ENCODE measurements at places on chromosomes 6 and 20.

- no peak for ATAC-seq
Observed at GRCh38 chr6:150252714-150253444, 110.0 kb downstream of the PPP1R14C start.

- no peak for ATAC-seq
Observed at GRCh38 chr6:88426005-88426404, 259.9 kb upstream of the CNR1 start.

GRCh38 chr6:112163295-112164257 lies 76.2 kb downstream of the FAM229B start:
- peak; percentile 100 for ATAC-seq

- ATAC-seq: no peak
Observed at GRCh38 chr20:45254383-45255262, at the start of gene SLPI. TSS of gene SLPI (minus strand) at chr20:45254564. CDS start at chr20:45254543, 21 bp downstream.

DNA sequence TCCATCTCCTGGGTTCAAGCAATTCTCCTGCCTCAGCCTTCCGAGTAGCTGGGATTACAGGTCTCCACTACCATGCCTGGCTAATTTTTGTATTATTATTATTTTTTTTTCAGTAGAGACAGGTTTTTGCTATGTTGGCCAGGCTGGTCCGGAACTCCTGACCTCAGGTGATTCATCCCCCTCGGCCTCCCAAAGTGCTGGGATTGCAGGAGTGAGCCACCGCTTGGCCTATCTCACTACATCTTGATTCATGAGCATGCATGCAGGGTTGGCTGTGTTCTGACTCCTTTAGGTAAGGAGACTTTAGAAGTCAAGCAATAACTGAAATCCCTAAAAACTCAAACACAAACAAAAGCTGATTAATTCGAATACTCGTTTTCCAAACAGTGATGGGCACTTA lies 80.9 kb downstream of the GJA1 start:
- no peak for ATAC-seq

- ATAC-seq: peak; percentile 19
Observed at GRCh38 chr6:85576476-85576875, 17.2 kb downstream of the SNX14 start.

- ATAC-seq: no peak
Observed at GRCh38 chr6:82204020-82204419, 43.5 kb downstream of the IBTK start.

DNA sequence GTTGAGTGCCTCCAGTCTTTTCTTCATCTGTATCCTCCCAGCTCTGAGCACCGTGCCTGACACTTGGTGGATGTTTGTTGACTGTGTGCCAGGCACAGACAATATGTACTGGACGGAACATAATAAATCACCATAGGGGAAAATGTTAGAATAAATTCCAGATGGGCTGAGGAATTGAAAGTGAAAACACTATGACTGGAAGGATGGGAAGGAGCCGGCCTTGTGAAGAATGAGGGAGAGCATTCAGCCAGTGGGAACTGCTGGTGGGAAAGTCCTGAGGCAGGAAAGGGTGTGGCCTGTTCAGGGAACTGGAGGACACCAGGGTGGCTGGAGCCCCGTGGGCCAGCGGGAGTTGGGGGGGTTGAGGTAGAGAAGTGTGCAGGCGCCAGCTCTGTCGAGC lies 75.4 kb downstream of the MTHFD1L start:
- ATAC-seq: peak; percentile 90

DNA sequence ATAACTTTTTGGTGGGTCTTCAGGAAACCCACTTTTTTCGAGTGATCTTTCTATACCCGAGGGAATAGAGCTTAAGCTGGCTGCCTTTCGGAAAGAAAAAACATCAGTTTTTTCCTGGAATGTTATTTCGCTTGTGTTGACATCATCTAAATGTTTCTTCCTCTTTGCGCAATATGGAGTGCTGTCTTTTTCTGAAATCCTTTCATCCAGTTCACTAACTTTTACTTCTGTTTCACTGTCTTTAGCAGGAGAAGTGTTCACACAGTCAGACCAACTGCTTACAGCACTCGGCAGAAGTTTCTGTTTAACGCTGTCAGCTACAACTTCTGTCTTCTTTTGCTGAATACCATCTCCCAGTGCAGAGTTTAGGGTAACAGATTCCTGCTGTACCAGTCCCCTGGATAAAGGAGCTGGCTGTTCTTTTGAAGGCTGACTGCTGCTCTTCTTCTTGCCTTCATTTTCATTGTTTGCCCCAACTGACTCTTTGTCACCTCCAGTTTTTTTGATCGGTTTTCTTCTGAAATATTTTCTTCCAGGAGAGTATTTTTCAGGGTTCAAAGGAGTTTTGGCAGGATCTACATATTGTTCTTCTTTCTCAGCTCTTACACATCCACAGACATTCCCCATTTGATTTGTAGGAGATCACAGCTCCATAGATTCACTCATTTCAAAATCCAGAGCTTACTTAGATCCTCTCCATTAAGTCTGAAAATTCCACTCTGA lies 50.0 kb upstream of the DST start:
- peak; percentile 31 for ATAC-seq

DNA sequence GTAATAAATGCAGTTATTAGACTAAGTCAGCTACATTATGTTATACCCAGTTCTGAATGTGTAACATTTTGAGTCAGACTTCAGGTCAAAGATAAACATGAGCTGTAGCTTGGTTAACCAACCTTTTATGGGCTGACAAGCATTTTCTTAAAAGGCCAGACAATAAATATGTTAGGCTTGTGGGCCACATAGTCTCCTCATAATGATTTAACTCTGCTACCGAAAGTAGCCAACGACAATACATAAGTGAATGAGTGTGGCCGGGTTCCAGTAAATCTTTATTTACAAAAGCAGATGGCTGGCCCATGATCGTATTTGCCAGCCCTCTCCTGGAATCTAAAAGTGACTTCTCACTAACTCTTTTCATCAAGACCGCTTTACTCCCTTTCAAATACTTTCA lies 49.9 kb downstream of the ATG5 start:
- no peak for ATAC-seq

DNA sequence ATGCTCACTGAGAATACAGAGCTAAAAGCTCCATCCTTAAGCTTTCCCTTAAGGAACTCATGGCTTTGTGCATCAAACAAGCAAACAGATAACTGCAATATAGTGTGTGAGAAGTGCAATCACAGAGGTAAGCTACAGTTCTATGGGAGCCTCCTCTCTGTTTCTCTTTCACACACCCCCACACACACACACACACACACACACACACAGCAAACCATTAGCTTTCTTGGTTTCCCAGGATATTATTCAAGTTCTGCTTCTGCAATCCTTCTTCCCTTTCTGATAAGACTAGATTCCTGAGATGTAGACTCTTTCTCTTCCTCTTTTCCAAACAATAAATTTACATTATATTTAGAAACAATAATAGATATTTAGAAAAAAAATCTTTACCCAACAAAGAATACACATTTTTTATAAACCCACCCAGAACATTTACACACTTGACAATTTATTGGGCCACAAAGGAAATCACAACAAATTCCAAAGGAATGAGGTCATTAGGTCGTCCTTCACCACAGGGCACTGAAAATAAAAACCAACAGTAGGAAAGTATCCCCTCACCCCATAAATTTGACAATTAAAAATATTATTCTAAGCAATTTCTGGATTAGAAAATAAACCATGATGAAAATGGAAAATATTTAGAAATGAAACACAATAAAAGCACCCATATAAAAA lies 9.3 kb upstream of the GFOD1 start:
- ATAC-seq: no peak

DNA sequence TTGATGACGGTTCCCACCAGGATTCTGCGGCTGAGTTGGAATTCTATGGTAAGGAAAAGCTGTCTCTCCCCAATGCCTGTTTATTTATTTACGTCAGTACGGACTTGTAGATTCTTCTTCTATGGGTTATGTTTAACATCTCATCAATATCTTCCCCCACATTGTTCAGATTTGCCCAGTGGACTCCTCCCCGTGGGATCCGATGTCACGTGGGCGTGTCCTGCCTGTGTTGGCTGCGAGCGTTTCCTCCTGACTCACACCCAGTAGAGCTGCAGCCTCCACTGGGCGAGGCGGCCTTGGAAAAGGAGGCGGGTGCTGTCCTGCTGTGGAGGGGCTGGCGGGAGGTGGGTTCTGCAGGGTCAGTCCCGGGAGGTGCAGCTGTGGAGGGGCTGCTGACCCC lies 46.8 kb upstream of the SLCO4A1 start:
- peak; percentile 81 for ATAC-seq

- ATAC-seq: no peak
Observed at GRCh38 chr6:54084231-54084630, 27.0 kb upstream of the MLIP start.

GRCh38 chr6:36129941-36130666 lies at the start of gene MAPK13:
TSS of gene MAPK13 (plus strand) at chr6:36130513. CDS start at chr6:36130583, 70 bp downstream.
- ATAC-seq: no peak

Data from SK-N-SH treated with all-trans-retinoic acid at 6 μM for 48 hours (cell line).